ENCODE measurements at places on chromosomes 3 and 15. TPM values are rescaled to one million over a fixed set of nuclear protein-coding genes. Genes with fewer than 3 reads are reported as not detected.

DNA sequence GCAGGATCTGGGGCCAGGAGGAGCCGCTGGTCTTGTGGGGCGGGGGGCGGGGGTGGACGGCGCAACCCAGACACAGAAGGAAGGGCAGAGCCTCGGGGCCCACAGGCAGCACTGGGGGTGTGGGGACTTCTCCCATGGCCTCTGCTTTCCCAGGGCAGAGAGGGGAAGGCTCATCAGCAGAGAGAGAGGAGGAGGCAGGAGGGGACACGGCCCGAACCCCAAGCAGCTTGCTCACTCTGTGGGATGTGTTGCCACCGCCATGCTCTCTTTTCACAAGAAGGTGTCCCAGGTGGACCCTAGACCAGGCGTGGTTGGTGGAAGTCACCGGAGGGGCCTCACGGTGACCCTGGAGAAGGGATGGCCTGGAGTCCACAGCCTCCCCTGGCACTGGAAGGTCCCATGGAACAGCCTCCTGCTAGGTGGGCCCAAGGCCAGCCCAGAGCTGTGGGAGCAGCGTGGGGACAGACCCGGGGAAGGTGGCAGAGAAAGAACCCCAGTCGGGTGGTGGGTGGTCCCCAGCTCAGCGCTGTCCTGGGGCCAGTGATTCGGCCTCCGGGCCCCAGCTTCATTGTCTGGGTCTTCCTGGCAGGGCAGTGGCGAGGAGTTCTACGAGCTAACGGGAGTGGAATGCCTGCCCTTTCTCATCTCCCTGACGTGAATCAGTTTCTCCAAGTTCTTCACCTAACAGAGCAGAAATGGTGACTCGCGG, 46.8 kb upstream of the PCSK6 start:
- no peak for DNase-seq

DNA sequence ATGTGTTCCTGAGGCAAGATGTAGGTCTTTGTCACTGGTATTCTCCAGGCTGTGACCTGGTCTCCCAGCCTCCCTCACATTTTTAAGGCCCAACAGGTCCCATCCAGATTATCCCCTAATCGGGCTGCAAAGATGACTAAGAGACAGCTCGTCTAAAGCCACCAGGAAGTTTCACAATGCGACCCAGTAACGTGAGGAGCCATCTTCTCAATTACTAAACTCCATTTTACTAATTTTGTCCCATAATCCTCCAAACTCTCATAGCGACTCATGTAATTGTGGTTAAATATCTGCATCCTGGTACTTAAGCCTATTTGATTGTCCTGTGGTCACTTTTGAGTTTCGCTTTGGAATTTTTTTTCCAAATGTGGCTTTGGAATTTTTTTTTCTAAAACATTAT, 8.7 kb upstream of the PLA2G4F start:
- no peak for DNase-seq

GRCh38 chr3:150152567-150152966, 181.9 kb upstream of the PFN2 start:
- no peak for DNase-seq

CIDEC gene
- not detected for total RNA-seq

DNA sequence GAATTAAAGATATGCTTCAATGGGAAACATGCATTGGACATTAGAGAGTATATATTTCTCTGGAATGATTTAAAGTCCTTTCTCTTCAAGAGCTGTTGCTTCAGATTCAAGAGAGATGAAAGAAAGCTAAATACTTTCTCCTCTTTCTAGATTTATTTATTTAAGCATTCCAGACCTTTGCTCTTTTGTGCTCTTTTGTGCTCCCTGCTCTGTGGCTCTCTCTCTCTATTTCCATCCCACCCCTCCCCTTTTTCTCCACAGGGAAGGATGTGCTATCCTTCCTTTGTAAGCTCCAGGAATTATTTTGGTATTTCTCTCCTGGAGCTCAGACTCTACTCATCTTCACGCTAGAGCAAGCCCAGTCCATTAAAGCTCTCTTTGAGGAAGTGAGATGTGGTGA, 871.9 kb upstream of the GBE1 start:
- no peak for DNase-seq

GRCh38 chr3:77553240-77553639, 513.3 kb downstream of the ROBO2 start:
- no peak for DNase-seq

C2CD4A gene
- not detected for total RNA-seq

DNA sequence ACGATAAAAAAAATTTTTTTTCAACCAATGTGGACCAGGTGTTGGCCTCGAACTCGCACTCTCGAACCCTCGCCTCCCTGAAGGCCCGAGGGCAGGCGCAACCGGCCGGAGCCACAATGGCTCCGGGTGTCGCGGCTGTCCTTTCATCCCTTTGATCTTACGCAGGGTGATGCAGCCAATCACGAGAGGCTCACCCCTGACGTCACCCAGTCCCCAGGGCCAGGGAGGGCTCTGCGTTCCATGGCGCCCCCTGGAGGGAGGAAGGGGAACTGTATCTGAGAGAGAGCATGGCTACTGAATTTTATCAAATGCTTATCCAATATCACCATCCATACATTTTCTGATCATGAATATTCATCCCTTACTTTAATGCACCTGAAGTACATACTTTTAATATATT, 15.4 kb upstream of the GMNC start:
- DNase-seq = no peak

- no peak for DNase-seq
These were observed 207.2 kb downstream of the ROBO2 start for GRCh38 chr3:77247061-77247460.

ZMYND10 gene
- total RNA-seq = 3.5 TPM

- no peak for DNase-seq
These were observed 54.9 kb downstream of the CCNL1 start for GRCh38 chr3:157104928-157105652.

DNA sequence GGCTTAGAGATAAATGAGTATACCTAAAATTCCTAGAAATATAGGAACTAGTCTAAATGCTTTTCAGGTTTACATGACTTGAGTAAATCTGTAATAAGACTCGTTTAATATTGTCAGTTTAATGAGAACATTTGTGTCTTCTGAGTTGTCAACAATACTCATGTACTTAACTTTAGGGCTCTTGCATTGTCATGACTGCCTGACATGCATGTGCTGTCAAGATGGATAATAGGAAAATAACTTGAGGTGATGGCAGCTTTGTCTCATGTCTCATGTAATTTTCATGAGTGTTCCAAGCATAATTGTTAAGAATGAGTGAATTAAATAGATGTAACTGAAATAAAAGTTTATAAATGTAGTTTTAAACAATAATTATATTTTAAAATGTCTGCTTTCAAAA, 45.1 kb upstream of the EIF1B start:
- no peak for DNase-seq

GRCh38 chr3:139652561-139652960, 25.2 kb downstream of the NMNAT3 start:
- DNase-seq = no peak

DNA sequence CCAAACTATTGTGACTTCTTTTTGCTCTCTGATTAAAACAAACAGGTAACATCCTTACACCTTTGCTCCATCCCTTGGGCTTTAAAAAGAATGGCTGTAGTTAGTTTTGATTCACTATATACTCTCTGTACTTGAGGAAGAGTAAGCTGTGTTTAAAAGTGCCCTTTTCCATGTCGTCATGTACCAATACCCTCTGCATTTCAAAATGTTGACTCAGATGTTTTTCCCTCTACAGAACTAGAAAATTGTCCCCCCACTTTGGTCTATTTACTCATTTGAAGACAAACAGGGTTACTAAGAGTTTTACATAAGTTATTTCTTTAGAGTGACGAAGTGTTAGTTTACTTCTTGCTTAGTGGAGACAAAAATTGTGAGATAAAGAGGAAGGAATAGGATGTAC, 62.7 kb downstream of the TASOR start:
- no peak for DNase-seq

B4GALT4 gene
- total RNA-seq = 16.5 TPM

DNA sequence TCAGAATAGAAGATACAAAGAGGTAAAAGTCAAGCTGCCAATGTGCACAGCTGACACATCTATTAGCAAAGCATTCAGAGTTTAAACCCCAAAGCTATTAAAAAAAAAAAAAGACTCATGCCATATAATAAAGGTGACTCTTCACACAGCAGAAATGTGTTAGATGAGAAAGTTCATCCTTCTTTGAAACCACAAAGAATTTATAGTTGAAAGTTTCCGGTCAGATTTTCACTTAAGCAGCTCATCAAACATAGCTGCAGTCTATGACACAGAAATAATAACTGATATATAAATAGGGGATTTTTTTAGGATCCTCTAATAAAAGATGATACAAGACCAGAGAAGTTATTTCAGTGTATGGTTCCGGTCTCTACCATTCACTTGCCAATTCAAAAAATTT, 76.6 kb downstream of the WWTR1 start:
- DNase-seq = no peak

- no peak for DNase-seq
These were observed 258.9 kb upstream of the RARB start for GRCh38 chr3:25169151-25169550.

CTXN2 gene
- not detected for total RNA-seq

DNA sequence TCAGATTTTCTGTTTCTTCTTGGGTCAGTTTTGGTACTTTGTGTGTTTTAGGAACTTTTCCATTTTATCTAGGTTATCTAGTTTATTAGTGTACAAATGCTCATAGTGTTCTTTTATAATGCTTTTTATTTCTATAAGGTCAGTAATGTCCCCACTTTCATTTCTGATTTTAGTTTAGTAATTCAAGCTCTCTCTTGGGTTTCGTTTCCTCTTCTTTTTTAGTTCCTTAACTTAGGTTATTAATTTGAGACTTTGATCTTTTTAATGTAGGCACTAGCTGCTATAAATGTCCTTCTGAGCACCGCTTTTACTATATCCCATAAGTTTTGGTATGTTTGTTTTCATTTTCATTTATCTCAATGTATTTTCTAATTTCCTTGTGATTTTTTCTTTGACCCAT, 27.0 kb upstream of the CD200R1L start:
- no peak for DNase-seq

DNA sequence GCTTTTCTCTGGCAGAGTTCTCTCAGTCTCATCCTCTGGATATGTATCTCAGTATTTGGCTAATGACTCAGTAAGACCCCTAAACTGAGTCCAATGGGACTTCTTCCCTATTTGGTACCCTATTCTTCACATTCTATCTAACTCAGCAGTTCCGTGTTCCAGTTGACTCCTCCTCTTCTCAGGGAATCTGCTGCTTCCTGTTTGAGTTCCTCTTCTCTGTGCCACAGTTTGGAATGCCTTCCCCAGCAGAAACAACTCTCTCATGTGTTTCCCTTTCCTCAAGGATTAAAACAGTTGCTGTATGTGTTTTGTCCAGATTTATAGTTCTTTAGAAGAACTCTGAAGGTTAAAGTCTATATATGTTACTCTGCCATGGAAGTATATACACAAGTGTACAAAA, 344.0 kb upstream of the RARB start:
- no peak for DNase-seq

DNA sequence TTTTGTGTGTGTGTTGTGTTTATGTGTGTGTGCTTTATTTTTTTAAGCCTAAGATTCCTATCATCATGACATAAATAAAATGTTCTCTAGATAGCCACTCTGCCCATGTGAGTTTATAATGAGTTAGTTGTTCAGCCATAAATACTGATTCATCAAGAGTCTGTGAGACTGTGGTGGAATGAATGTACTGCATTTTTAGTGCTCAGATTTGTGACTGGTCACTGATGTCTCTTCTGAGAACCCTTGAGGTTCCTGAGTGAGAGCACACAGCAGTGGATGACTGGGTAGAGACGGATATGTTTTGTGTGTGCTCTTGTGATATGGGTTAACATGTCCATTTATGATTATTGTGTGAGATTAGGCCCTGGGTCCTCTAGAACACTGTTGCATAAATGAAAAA, 51.2 kb downstream of the SETD5 start:
- DNase-seq = no peak

RTP1 gene
- total RNA-seq = not detected

FEZF2 gene
- not detected for total RNA-seq

DNA sequence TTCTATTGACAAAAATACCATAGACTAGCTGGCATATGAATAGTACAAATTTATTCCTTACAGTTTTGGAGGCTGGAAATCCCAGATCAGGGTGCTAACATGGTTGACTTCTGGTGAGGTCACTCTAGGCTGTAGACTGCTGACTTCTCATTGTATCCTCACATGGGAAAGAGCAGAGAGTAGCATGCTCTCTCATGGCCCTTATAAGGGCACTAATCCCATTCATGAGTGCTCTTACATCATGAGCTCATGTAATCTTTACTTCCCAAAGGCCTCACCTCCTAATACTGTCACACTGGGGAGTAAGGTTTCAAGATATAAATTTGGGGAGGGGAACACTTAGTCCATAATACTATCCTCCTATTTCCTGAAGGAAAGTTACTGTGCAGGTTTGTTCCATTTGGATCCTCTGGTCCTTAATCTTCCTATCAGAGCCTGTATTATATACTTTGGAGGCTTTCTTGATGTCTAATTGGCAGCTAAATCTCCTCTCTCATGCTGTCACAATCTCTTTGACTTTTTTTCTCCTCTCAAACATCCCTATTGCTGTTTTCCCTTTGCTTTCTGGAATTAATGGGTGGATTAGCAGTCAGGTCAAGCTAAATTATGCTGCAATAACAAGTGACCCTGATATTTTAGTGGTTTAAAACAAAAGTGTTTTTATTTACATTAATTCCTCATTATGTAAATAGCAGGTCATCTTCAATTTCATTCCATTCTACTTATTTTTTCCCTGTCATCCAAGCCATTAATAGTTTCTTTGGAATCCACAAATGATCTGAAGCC, 23.1 kb upstream of the LEKR1 start:
- no peak for DNase-seq

THPO gene
- not detected for total RNA-seq

DNA sequence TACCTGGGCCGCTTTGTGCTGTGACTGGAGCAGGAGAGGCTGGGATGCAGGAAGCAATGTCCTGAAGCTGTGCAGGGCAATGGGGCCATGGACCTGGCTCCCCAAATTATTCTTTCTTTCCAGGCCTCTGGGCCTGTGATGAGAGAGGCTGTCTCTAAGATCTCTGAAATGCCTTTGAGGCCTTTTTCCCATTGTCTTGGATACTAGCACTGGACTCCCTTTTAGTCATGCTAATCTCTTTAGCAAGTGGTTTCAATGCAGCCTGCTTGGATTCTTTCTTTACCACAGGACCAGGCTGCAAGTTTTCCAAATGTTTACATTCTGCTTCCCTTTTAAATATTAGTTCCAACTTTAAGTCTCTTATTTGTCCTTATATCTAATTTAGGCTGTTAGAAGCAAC, 64.8 kb upstream of the SGO1 start:
- no peak for DNase-seq

All from activated CD4-positive, alpha-beta T cell treated with anti-CD3 and anti-CD28 coated beads, Interleukin-2, amount 10 ng/mL, durations not matched to agents 7 days and 5 days (primary cell).